AG04449 (cell line): ENCODE measurements at places on chromosomes 7 and 10.

DNA sequence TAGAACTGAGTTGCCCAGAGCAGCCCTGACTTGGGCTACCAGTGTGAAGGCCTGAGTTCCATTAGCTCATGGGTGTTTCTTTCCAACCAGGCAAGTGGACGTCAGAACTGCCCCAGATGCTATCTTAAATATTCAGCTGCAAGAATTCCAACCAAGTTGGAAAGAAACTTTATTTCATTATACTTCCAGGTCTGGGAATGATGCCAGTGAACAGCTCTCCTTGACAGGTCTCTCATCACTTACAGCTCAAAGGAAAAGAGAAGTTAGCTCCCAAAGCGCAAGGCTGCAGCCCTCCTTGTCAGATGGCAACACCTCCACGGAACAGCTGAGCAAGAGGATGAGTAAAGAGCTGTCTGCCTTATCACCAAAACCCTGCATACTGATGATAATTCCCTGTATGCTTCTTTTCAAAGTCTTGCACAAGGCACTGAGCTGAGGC is 255.5 kb upstream of the AOAH start:
- DNase-seq = no peak

DNA sequence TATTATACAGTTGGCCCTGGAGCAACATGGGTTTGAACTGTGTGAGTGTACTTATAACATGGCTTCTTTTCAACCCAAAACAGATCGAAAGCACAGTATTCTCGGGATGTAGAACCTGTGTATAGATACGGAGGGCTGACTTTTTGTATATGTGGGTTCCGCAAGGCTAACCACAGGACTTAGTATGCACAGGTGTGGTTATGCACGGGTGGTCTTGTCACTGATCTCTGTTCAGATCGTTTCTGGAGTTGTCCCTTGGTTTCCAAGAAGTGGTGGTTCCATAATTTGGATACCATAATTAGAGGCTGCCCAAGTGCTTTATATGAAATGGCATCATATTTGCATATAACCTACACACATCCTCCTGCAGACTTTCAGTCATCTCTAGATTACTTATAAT is 10.9 kb upstream of the BHLHA15 start:
- DNase-seq = no peak

GRCh38 chr7:151008143-151008510 is 16.2 kb downstream of the ATG9B start:
- DNase-seq = no peak

DNA sequence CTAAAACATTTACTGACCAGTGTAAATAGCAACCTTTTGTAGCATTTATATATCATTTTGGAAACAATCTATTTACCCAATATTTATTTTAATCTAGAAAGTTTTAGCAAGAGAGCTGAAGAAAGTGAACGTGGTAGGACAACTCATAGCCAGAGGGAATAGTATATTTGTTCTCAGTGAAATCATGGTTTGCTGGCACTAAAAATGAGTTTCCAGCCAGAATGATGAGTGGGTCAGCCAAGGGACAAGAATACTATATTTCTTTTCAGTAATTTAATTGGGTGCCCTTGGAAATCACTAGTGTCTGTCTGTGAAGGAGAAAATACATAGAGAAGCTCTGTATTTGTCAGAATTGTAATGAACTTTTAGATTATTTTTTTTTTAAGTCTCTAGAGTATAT is 74.9 kb downstream of the MINPP1 start:
- no peak for DNase-seq

- no peak for DNase-seq
Observed at GRCh38 chr10:129415215-129416140, 51.6 kb upstream of the MGMT start.

GRCh38 chr10:104349623-104350126 is 4.0 kb upstream of the CFAP58 start:
- no peak for DNase-seq

- no peak for DNase-seq
Observed at GRCh38 chr10:102354451-102354850, 41.1 kb upstream of the NFKB2 start.

- no peak for DNase-seq
Observed at GRCh38 chr10:88033793-88034192, 170.4 kb downstream of the PTEN start.

- no peak for DNase-seq
Observed at GRCh38 chr7:105011831-105012502, 2.0 kb upstream of the KMT2E start.

- DNase-seq = no peak
Observed at GRCh38 chr7:102230593-102230992, 56.1 kb upstream of the SH2B2 start.

GRCh38 chr7:108156897-108157605 is 26.9 kb upstream of the LAMB4 start:
- DNase-seq = no peak

DNA sequence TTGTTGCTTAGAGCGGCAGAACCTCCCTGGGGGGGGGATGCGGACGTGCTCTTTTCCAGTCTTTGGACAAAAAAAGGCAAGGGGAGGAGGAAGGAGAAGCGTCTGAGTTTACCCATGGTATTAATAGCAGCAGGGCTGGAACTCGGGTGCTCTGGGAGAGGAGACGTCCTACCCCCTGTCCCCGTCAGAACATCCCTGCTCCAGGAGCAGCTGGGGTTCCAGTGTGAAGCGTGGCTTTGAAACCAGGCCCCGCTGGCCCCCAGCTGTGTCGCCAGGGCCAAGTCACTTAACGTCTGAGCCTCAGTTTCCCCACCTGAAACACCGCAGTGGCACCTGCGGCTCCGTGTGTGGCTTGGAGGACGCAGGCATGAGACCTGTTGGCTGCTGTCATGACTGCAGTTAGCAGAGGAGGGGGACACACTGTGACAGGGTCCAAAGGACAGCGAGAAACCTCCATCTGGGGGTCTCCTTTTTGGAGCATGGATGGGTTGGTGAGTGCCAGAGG is 1.4 kb downstream of the AMZ1 start:
- no peak for DNase-seq

DNA sequence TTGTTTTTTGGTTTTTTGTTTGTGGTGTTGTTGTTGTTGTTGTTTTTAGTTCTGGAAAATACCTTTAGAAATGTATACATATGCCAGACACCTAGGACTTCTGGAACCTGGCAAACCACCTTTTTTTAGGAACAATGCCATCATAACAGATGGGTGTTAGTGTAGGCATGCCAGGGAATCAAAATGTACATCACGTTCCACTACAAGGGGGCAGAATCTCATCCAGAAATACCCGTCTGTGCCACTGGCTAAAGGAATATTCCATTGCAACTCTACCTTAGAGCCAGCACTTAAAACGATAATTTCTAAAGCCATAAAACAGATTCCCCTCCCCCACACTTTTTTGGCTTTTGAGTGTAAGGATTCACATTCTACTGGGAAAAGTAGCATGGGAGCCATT is 239.8 kb downstream of the ETV1 start:
- no peak for DNase-seq

GRCh38 chr10:23694921-23695824 is 256.3 kb downstream of the OTUD1 start:
- no peak for DNase-seq

DNA sequence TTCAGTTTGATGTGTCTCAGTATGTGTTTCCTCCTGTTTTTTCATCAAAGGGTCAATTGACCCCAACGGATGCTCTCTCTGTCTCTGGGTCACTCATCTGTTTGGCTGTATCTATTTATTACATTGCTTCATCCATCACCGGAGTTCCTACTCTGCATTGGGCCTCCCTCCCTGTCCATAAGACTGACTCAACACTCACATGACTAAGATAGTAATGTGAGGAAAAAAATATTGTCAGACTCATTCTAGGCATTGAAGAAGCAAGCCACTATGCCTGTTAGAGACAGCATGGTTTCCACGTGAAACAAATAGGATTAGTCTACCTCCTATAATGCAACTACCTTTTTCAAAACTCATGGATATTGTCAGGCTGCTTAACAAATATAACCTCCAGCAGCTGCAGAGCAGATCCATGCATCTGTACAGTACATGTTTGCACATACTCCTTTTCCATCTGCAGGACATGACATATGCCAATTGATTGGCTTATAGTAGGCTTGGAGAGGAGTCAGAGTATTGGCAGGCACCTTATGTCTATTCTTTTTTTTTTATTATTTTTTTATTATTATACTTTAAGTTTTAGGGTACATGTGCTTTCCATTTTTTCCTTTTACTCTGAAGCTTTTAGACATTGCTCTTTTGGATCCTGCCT is 275.2 kb downstream of the LRRTM3 start:
- no peak for DNase-seq

- DNase-seq = no peak
Observed at GRCh38 chr7:91327346-91327745, 63.1 kb downstream of the FZD1 start.
